ENCODE measurements at places on chromosomes 16 and 17. TPM values are rescaled to one million over a fixed set of nuclear protein-coding genes. Genes with fewer than 3 reads are reported as not detected.

SOCS1 gene
- 8.4 TPM for total RNA-seq

PYDC1 gene
- total RNA-seq = not detected

SCNN1G gene
- not detected for total RNA-seq

MMP2 gene
- 1,520 TPM for total RNA-seq

TPSD1 gene
- total RNA-seq = not detected

RNF166 gene
- total RNA-seq = 10.1 TPM

SLFN5 gene
- 97.4 TPM for total RNA-seq

CFAP97D1 gene
- total RNA-seq = not detected

CCL18 gene
- not detected for total RNA-seq

MPP2 gene
- 8.3 TPM for total RNA-seq

MYH1 gene
- 0.09 TPM for total RNA-seq

ZFP3 gene
- 1.2 TPM for total RNA-seq

RNF222 gene
- not detected for total RNA-seq

NRN1L gene
- total RNA-seq = not detected

CIITA gene
- total RNA-seq = not detected

CALB2 gene
- 1.7 TPM for total RNA-seq

HAP1 gene
- total RNA-seq = not detected

MYL11 gene
- total RNA-seq = not detected

CLUH gene
- total RNA-seq = 64.5 TPM

KRT36 gene
- total RNA-seq = not detected

ANKFN1 gene
- total RNA-seq = 0.14 TPM

OR2C1 gene
- total RNA-seq = 0.14 TPM

LRRC37A gene
- 2.6 TPM for total RNA-seq

CD7 gene
- total RNA-seq = not detected

GLIS2 gene
- 5.3 TPM for total RNA-seq

FSCN2 gene
- 2.7 TPM for total RNA-seq

TBC1D3 gene
- not detected for total RNA-seq

EVPLL gene
- total RNA-seq = not detected

All from smooth muscle cell of the umbilical artery (primary cell).